AG04450 (cell line): ENCODE measurements at places on chromosomes 12 and 14.

- DNase-seq, result no peak
Observed at GRCh38 chr12:57216921-57217879, 606 bp downstream of the NXPH4 start.

GRCh38 chr12:28243310-28243633 is 53.0 kb downstream of the CCDC91 start:
- no peak for DNase-seq

GRCh38 chr12:58588770-58589169 is 331.5 kb downstream of the LRIG3 start:
- no peak for DNase-seq

- DNase-seq, result no peak
Observed at GRCh38 chr12:48831257-48831656, 13.0 kb downstream of the CACNB3 start.

DNA sequence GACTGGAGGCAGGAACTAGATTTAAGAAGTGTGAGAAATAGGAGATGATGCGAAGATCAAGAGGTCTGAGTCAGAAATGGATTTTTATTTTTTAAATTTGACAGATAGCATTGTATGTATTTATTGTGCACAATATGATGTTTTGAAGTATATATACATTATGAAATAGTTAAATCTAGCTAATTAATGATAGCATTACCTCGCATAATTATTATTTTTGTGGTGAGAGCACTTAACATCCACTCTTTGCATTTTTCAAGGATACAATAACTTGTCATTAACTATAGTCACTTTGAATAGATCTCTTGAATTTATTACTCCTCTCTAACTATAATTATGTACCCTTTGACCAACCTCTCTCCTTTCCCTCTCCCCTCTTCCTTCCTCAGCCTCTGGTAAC is 3.7 kb downstream of the SMOC1 start:
- DNase-seq, result no peak

DNA sequence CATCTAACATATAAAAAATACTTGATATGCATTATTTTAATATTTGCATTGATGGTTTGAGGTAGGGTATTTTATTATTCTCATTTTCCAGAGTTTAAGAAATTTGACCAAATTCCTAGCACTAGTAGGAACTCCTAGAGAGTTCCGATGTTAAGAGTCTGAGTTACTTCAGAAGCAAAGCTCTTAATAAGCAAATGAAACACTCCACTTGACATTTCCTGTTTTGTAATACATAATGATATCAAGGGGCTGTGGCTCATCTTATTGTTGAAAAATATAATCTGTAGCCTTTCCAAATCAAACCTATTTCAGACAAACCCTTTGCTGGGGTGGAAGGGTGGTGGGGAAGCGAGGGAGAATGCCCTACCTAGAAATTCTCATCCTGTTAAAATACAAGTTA is 355.5 kb downstream of the DIO2 start:
- DNase-seq, result no peak

- DNase-seq, result no peak
Observed at GRCh38 chr12:18327036-18327435, 65.7 kb downstream of the PIK3C2G start.

DNA sequence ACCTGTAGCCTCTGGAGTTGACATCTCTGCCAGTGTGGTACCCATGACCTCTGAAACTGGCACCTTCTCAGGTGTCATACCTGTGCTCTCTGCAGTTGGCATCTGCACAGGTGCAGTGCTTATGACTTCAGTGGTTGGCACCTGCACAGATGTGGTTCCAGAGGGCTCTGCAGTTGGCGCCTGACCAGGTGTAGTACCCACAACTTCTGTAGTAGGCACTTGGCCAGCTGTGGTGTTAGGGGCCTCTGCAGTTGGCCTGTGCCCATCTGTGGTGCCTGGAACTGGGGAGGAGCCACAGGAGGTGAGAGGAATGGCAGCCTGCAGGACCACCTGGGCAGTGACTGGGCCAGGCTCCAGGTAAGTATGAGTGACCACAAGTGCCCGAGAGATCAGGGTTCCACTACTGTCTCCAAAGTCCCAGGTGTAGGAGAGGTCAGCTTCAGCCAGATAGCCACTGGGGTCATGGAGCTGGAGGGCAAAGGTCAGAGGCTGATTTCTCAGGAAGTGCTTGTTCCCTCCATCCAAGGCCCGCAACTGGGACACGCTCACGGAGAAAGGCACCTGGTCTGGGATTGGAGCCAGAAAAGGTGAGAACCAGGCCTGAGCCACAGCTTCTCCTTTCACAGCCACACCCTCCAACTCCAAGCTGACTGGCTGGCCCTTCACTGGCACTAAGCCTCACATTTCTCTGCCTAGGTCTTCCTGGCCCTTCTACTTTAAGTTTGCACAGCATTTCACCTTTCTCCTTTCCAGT is 8.6 kb downstream of the PMEL start:
- no peak for DNase-seq

- no peak for DNase-seq
Observed at GRCh38 chr12:113537751-113538087, 66.0 kb upstream of the LHX5 start.

GRCh38 chr12:53940443-53941014 is 1.9 kb downstream of the HOXC13 start:
- DNase-seq, result no peak

DNA sequence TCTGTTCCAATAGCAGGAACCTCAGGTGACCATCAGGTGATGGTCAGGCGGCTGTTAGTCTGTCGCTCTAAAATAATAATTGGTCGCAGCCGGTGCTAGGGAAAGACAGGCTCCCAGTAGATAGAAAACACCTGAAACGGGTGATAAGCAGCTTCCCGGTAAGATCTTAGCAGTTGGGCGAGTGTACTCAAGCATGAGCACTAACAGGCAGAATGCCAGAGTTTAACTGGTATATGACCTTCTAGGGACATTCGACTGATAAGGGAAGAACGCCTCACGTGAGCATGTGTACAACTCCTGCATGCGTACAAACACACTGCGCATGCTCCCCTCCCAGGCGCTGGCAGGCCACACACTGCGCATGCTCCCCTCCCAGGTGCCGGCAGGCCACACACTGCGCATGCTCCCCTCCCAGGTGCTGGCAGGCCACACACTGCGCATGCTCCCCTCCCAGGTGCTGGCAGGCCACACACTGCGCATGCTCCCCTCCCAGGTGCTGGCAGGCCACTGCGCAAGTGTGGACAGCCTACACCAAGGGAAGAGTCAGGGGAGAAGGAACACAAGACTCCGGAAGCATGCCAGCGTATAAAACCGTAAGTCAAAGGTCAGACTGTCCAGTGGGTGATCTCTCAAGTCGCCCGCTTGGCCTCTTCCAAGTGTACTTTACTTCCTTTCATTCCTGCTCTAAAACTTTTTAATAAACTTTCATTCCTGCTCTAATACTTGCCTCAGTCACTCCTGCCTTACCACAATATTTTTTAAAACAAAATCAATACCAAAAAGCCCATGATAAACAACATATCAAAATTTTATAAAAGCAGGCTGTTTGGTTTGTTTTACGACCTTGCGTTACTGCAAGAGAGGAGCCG is 24.5 kb downstream of the GPRC5D start:
- DNase-seq, result peak; percentile 47

DNA sequence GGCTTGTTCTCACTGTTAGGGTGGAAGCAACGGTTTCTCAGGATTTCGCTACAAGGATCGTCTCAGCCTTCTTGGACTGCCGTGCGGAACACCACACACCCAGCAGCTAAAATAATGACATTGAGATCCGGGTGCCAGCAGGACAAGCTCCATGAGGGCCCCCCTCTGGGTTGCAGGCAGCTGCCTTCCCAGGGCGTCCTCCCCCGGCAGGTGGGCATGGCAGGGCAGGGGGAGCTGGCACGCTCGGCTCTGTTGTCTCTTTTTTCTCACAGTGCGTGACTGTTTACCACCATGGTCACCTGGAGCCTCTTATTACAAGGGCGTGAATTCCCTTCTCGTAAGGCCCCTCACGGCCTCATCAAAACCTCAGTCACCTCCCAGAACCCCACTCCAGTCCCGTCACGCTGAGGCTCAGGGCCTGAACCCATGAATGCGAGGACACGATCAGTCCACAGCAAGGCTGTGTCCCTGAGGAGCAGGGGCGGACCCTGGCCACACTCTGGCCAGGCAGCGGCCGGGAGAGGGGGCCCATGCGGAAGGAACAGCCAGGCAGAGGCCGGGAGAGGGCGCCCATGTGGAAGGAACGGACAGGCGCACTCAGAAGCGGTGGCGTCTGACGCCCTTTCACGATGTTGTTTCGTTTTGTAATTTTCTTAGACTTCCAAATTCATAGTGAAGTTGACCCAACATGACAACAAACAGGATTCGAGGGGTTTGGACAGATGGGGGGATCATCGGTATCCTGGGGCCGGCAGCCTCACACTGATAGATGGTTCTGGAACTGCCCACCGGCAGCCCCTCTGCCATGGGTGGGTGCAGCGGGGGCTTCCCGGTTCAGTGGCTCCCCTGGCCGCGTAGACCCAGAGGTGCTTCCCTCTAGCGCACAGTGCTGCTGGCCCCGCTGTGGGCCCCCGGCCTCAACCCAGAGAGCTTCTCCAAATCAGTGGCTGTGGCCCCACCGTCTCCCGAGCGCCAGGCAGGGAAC is 10.0 kb downstream of the LRCOL1 start:
- no peak for DNase-seq

DNA sequence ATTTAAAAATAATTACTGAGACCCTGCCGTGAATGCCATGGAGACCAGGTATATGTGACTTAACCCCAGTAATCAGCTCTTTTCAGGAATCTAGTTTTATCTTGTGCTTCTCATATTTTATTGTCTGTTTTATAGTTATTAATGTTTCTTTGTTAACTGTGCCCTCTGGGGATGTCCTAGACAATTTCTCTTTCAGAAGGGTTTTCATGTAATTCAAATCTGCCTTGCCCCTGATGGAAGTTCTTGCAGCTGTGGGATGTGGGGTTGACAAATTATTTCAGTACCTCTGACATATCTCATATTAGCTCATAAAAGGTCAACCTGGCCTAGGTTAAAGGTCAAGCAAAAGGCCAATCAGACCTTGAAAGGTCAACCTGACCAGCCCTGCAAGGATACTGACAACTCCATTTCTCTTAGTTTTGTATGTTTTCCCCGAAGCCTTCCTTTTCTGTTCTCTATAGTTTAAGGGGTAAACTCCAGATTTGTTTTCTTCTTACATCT is 182.3 kb downstream of the SLC41A2 start:
- no peak for DNase-seq

DNA sequence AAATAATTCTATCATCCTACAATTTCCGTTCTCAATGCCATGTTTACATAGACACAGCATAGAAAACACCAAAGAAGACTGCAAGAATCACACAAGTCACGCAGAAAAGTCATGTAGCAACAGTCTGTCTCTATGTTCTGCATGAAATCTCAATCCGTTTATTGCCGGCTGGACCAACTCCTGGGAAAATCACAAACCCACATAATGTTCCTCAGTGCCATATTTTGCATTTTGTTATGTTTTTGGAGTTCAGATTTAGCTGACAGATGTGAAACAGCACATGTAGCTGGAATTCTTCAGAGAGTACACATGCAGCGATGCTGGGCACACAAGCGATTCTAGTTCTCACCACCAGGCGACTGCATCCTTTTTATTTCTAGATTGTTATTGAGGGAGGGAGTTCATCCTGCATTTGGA is 193.1 kb downstream of the APAF1 start:
- no peak for DNase-seq

DNA sequence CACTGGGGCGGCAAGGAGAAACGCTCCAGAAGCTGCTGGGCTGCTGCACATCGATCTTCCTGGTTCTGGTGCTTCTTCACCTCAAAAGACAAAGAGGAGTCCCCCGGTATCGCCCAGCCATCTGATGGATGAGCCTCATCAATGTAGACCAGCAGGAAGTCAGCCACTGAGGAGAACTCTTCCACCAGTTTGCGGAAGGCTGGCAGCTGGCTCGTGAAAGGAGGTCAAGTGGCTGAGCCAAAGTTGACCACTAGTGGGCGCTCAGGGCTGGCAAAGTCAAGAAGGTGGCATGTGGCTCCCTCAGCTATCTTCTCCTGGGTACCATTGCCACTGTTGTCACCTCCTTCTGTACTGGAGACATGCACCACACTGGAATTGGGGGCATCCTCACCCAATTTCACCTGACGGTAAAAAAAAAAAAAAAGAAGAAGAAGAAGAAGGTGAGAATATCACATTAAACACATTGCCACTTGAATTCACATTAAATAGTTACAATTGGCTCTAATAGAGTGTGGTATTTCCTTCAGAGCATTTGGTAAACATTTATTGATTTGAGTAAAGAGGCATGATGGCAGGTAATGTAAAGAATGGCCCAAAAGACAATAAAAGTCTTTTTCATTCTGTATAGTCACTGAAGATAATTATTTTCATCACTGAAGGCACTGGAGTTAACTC is 8.3 kb downstream of the DIO2 start:
- no peak for DNase-seq

GRCh38 chr12:66636771-66637170 is 42.1 kb downstream of the GRIP1 start:
- DNase-seq, result no peak

GRCh38 chr12:123085730-123086487 is 65.0 kb downstream of the PITPNM2 start:
- no peak for DNase-seq

DNA sequence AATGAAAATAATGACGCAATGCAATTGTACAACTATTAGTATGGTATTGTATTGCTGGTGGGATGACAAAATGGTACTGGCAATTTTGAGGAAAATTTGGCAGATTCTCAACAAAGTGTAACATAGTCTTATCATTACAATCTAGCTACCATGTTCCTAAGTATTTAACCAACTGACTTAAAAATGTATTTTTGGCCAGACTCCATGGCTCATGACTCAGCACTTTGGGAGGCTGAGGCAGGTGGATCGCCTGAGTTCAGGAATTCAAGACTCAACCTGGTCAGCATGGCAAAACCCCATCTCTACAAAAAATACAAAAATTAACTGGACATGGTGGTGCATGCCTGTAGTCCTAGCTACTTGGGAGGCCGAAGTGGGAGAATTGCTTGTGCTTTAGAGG is 1409.5 kb downstream of the AACS start:
- no peak for DNase-seq

DNA sequence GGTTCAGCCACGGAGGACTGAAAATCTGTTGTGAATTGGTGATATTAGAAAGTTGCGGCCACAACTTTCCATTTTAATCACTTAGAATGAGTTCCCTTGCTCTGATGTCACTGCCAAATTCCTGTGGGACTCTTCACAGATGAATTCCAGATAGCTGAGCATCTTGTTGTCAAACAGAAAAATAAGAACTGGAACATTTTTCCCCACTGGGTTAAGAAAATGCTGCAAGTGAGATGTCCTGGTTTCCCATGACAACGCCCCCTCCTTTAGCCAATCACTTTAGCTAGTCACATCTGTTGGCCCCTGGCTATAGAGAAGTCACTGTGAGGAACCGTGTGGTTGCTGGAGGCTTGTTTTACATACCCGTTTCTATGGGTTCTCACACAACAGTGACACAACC is 135.9 kb downstream of the KTN1 start:
- no peak for DNase-seq

- no peak for DNase-seq
Observed at GRCh38 chr12:41466300-41466699, 278.2 kb downstream of the PDZRN4 start.

GRCh38 chr14:76729953-76730505 is 31.2 kb upstream of the VASH1 start:
- no peak for DNase-seq
